ENCODE measurements at places on chromosomes 3 and 15.

DNA sequence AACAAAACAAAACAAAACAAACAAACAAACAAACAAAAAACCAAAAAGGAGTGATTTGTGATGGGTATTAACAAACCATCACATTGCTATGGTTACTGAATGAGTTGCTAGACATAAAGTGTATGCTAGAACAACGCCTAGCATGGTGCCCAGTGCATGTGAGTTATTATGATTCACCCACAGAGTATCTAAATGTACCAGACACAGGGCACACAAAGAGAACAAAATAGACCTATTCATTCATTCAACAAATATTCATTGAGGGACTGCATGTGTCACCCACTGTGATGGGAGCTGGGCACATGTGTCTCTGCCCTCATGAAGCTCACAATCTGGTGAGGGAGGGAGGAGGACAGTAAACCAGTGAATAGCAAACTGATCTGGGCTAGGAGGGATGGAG is 11.6 kb upstream of the ACAN start:
- DNase-seq, result no peak

GRCh38 chr15:69060041-69060481 is 45.6 kb downstream of the NOX5 start:
- DNase-seq, result no peak

DNA sequence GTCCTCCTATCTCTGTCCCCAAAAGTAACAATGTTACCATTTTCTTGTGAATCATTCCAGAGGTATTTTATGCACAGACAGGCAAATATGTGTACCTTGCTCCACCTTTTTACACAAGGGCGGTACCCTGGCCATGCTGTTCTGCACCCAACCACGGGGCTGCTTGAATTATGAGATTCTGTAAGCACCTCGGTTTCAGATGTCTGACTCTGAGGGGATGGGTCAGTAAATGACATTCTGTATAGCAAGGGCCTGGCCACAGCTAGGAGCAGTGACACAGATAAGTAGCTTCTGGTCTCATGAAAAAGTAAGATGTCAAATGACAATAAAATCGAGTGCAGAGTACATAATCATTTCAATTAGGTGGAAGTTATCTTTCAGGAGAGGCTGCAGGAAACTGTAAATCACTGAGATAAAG is 30.4 kb upstream of the FLNB start:
- no peak for DNase-seq

GRCh38 chr15:89364741-89365450 is 30.3 kb upstream of the POLG start:
- DNase-seq, result no peak

DNA sequence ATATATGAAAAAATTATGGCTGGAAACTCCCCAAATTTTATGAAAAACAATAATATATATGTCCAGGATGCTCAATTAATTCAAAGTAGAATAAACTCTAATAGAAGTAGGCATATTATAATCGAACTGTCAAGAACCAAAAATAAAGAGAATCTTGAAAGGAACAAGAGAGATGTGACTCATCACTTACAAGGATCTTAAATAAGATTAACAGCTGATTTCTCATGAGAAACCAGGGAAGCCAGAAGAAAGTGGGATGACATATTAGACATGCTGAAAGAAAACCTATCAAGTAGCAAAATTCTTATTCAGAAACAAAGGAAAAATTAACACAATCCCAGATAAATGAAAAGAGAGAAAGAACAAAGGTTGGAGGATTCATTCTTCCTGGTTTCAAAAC is 66.8 kb downstream of the FAIM start:
- no peak for DNase-seq

GRCh38 chr3:177596248-177596815 is 399.1 kb upstream of the TBL1XR1 start:
- DNase-seq, result no peak

GRCh38 chr3:14203521-14204079 is 25.0 kb downstream of the LSM3 start:
- peak; percentile 13 for DNase-seq

DNA sequence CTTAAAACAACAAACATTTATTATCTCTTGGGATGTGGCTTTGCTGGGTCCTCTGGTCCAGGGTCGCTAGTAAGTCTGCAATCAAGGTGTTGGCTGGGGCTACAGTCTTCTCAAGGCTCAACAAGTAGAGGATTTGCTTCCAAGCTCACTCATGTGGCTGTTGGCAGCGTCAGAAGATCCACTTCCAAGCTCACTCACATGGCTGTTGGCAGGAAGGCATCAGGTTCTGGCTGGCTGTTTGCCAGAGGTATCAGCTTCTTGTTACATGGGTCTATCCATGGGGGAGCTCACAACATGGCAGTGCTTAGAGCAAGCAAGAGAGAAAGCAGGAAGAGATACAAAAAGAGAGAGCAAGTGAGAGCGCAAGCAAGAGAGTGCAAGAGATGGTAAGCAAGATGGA is 15.0 kb upstream of the BNC1 start:
- no peak for DNase-seq

DNA sequence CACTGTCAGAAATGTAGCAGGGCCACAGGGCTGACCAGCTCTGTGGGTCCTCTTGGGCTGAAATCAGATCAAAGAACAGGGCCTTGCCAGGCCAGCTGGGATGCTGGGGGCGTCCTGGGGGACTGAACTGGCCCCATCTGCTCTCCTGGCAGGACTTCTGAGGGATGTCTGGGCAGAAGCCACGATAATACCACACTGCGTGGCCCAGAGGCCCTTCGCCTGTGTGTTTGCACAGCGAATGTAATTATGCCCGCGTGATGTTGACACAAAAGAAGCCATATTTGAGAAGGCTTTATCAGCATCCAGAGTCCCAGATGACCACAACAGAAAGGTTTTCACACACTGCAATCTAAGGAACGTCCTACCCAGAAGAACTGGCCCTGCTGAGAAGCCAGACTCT is 174.0 kb downstream of the RAB11A start:
- no peak for DNase-seq

DNA sequence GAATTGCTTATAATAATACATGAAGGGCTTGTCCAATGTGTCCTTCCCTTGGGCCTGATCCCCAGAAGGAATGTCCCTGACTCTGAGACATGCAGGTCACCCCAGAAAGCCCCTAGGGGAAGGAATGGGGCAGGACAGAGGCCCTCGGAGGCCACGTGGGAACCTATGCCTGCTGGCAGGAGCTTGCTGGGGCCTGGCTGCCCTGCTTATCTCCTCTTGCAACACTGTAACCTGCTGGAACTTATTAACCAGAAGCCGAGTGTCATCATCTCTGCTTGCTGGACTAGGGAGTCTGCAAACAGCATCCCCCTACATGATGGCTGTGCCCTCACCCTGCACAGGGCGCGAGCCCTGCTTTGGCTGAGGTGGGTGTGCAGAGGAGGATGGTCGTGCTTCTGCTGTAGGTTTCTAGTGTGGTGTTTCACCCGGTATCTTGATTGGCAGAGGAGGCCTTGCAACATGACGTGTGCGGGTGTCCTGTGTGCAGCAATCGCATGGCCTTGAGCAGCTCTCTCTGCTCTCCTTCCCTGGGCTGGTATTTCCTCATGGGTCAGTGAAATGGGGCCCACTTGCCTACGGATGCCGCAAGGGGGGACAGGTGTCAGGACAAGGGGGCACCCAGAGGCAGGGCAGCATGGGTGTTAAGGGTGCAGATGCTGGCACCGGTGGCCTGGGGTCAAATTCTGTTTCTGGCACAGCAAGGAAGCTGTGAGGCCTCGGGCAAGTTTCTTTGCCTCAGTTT is 5.0 kb downstream of the CHST13 start:
- no peak for DNase-seq

DNA sequence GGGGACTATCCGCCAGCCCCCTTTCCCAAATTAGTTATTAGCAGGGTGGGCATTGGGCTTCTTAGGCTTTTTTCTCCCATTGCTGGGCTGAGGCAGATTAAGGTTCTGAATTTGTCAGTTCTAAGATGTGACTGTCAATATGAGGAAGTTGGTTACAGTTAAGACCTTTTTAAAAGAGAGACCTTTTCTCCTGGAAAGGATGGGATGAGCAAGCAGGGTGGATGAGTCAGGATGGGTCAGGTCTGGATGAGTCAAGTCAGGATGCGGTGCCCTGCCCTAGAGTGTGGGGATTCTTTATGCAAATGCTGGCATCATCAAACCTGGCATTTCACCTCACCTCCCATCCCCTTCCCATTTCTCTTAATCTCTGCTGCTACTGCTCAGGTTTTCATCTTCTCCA is 1.9 kb downstream of the AEN start:
- peak; percentile 67 for DNase-seq

DNA sequence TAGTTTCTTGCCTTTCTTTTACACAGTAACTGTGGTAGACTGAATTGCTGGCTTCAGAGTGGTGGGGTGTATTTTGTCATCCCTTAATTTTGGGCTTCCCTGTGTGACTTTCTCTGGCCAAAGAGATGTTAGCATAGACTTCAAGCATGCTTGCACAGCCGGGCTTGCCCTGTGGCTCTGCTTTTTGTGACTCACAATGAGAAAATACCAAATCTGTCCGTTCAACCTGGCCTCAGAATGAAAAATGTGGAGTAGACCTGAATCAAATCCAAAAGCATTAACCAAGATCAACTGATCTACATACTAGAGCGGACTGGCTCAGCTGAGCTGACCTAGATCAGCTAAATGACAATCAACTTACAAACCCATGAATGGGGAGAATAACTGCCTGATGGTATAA is 51.4 kb downstream of the PLAAT1 start:
- no peak for DNase-seq

DNA sequence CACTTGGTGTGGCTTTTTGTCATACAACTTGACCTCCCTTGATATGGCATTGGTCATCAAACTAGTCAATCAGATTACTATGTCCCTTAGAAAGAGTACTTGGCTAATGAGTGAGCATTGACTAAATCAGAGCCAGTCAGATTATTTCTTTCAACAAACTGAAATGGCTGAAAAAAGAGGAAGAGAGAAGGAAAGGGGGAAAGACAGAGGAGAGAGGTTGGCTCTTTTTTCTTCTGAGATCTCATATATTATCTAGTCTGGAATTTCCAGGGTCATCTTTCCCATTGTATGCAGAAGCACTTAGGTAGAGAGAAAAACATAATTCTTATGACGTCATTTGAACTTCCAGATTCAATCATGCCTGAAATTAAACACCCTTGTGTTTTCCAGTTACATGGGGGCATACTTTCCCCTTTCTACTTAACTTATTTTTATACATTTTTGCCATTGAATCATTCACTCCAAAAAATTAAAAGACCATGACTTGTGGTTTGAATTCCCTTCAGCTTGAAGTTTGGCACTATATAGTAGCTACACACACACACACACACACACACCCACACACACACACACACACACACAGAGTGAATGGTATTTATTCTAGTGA is 387.8 kb downstream of the LSAMP start:
- no peak for DNase-seq

DNA sequence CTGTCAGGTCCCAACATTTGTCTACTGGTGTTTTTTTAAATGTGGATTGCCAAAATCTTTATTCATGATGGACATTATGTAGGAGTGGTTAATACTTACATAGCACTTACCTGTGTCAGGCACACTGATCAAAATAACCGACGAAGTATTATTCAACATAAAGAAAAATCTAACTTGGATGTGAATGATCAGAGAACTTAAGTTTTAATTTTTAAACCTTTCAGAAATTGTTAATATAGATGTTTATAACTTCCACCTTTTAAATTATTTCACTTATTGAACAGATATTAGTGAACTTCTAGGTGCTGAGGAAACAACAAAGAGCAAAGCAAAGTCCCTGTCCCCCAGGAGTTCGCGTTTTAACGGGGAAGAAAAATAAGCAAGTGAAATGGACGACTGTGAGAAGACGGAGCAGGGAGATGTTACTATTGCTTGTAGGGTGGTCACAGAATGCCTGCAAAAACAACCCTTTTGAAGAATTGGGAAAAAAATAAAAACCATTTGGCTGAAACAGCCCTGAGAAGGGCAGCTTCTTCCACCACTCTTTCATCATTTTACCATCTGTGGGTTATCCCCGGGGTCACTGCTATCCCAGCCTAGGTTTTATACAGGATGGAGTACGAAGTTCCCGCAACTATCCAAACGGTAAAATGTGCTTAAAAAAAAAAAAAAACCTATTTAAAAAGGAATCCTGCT is 915 bp upstream of the APH1B start:
- DNase-seq, result no peak

DNA sequence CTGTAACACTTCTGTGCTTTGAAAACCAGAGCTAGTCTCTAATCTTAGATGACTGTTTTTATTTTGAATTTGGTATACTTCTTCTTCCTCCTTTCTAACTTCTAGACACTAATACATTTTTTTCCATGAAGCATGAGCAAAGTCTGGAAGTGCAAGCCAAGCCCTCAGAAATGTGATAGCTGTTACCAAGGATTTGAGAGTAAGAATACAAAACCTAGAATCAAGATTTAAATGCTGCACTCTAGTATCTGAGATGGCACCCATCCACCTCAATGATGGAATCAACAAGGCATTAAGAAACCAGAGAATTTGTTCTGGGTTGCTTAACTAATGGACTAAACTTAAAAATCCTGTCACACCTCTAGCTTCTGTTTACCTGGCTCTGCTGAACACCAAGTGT is 9.2 kb downstream of the FEZF2 start:
- DNase-seq, result no peak

- no peak for DNase-seq
Observed at GRCh38 chr3:169627073-169627472, 36.4 kb downstream of the MECOM start.

GRCh38 chr3:130968221-130968620 is 58.4 kb downstream of the ASTE1 start:
- DNase-seq, result no peak

- no peak for DNase-seq
Observed at GRCh38 chr3:142013326-142013980, 135.9 kb downstream of the TFDP2 start.

DNA sequence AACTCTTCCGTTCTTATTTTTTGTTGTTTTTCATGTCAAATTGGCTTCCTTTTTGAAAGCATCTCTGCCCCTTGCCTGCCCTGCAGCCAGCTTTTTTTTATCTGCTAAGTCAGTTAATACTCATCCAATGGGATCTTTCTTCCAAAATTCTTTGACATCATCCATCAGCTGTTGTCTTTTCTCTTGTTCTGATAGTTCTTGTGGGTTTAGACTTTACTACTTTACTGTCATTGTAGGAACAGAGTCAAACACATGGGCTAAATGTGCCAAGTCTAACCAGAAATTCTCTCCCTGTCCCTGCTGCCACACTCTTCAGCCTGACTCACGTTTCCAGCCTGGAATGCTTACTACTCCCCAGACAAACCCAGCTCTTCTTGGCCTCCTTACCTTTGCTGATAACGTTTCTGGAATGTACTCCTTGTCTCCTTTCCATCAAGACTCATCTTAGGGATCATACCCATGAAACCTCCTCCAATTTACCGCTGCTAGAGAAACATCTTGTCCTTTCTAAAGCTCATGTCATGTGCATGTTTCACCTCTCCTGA is 10.7 kb upstream of the VPS8 start:
- no peak for DNase-seq

- DNase-seq, result no peak
Observed at GRCh38 chr15:49692514-49693090, 71.8 kb downstream of the DTWD1 start.

GRCh38 chr15:38090223-38090622 is 155.8 kb downstream of the TMCO5A start:
- no peak for DNase-seq

GRCh38 chr3:119294696-119295671 is 801 bp downstream of the ARHGAP31 start:
- DNase-seq, result peak; percentile 39

GRCh38 chr15:80588801-80589200 is 106.3 kb upstream of the ABHD17C start:
- DNase-seq, result no peak

GRCh38 chr3:852033-852432 is 240.8 kb upstream of the CNTN6 start:
- DNase-seq, result no peak
